ENCODE measurements at places on chromosomes 13 and 19.

DNA sequence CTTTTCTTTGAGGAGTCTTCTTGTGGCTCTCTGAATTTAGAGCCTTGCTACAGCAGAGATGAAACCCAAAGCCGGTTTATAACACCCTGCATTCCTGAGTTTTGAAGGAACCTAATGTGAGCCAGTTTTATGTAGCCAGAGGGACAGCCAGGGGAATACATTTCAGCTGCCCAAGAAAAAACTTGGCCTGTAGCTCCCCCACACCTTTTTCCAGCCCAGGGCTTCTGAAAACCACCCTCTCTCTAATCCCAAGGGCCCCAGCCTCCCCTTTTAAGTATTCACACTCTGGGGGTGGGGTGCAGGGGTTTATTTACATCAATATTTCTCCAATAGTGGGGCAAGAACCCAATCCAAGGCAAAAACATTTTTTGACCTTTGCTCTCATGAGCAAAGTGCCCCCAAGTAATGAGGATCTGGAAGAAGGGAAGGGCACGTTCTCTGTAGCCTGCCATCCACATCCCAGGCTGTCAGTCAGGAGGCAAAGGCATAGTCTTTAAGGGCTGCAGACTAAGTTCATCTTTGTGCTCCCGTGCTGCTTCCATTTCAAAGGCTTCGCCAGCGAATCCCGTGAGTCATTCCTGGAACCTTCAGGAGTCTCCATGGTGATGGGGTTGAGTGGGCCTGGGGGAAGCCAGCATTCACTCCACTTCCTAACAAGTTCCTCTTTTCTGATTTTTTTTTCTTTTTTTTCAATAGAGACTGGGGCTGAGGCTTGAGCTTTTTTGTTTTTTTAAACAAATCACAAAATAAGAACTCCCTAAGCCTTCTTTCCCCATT lies 33.2 kb upstream of the MEDAG start:
- DNase-seq = no peak
- H3K4me3 ChIP-seq = no peak overlapping the region
- H3K27me3 ChIP-seq = no peaks in the 10 kb centered on the region
- H3K36me3 ChIP-seq = no peaks in the 10 kb centered on the region
- H3K27ac ChIP-seq = peak overlapping the region; percentile 4

DNA sequence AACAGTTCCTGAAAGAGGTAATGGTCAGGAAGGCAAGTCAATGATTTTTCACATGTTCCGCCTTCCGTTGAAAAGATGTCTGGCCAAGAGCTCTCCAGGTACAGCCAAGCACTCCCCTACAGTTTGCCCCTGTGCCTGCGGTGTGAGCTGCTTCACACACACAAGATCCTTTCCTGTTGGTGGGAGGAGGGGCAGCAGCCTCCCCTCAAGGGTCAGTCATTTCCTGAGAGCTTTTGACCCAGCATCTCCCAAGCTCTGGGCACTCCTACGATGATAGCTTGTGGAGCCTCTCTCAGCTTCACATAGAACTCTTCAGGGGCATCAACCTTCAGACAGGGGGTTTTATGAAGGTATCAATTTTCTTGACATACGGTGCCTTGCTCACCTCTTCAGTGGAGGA lies 86.9 kb downstream of the DOCK9 start:
- H3K27me3 ChIP-seq = no peaks in the 10 kb centered on the region
- H3K4me1 ChIP-seq = peaks cover 48% of the 10 kb centered on the region
- DNase-seq = no peak
- H3K36me3 ChIP-seq = peaks cover 52% of the 10 kb centered on the region

- H3K27me3 ChIP-seq = peaks cover 1% of the 10 kb centered on the region
- no peaks in the 10 kb centered on the region for H3K36me3 ChIP-seq
- H3K27ac ChIP-seq = no peak overlapping the region
- H3K4me1 ChIP-seq = no peaks in the 10 kb centered on the region
- H3K4me3 ChIP-seq = no peak overlapping the region
Measured at GRCh38 chr13:111076155-111077013, 38.7 kb upstream of the ARHGEF7 start.

DNA sequence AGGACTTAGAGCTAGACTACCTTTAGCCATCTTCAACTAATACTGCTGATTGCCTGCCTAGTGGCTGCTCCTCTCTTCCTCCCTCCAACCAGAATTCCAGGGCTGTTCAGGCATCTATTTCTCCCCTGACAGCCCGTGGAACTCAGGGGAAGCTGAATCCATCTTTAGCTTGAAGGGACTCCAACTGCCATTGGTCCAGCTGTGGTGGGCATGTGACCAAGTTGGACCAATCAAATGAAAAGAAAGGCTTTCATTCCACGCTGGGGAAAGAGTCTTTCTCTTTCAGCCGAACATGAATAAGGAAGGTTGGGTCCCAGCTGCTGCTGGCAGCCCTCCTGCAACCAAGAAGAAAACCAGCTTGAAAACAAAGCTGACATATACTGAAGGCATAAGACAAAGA lies 168.5 kb upstream of the OBI1 start:
- H3K4me3 ChIP-seq = no peak overlapping the region
- H3K27ac ChIP-seq = no peak overlapping the region
- H3K36me3 ChIP-seq = no peaks in the 10 kb centered on the region
- peaks cover 8% of the 10 kb centered on the region for H3K27me3 ChIP-seq

DNA sequence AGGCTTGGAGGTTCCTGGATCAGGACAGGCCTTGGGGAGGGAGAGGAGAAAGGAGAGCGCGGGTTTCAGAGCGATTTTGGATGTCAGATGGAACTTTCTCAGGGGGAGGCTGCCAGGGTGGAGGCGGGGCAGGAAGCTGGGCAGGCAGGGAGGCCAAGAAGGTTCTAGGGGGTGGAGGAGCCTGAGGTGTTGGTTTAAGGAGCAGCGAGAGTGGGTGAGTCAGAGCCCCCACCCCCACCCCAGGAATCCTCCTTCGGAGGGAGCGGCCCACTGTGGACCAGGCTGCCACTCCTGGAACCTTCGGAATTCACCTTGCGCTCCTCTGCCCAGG lies 15.9 kb upstream of the NOP53 start:
- peak overlapping the region; percentile 49 for H3K4me3 ChIP-seq
- H3K4me1 ChIP-seq = peaks cover 63% of the 10 kb centered on the region
- peaks cover 69% of the 10 kb centered on the region for H3K36me3 ChIP-seq
- DNase-seq = peak; percentile 64
- H3K27ac ChIP-seq = peak overlapping the region; percentile 89

DNA sequence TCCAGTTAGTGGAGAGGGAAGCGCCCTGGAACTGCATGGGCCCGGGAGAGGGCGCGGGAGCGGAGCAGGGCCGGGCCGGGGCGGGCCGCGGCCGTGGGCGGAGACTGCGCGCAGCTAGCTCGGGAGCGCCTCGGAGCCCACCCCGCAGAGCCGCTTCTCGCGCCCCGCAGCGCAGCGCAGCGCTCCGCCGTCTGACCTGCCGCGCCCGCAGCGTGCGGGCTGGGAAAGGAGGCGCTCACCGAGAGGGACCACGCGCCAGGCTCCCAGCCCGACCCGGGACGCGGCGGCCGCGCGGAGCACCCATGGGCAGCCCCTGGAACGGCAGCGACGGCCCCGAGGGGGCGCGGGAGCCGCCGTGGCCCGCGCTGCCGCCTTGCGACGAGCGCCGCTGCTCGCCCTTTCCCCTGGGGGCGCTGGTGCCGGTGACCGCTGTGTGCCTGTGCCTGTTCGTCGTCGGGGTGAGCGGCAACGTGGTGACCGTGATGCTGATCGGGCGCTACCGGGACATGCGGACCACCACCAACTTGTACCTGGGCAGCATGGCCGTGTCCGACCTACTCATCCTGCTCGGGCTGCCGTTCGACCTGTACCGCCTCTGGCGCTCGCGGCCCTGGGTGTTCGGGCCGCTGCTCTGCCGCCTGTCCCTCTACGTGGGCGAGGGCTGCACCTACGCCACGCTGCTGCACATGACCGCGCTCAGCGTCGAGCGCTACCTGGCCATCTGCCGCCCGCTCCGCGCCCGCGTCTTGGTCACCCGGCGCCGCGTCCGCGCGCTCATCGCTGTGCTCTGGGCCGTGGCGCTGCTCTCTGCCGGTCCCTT lies at the start of gene MLNR:
Gene MLNR, plus strand, starts transcription at position 303 of the 820 bp plus-strand sequence. Its CDS starts 0 bp downstream, at position 303.
- H3K4me1 ChIP-seq = peaks cover 22% of the 10 kb centered on the region
- H3K4me3 ChIP-seq = peak within 1 kb of the TSS; percentile 66
- peaks cover 72% of the 10 kb centered on the region for H3K27me3 ChIP-seq
- H3K36me3 ChIP-seq = no peaks in the 10 kb centered on the region

GRCh38 chr19:54041969-54042606 lies 21.6 kb downstream of the VSTM1 start:
- no peak overlapping the region for H3K4me3 ChIP-seq
- no peak for DNase-seq
- H3K36me3 ChIP-seq = no peaks in the 10 kb centered on the region

- H3K27me3 ChIP-seq = peaks cover 100% of the 10 kb centered on the region
- H3K4me1 ChIP-seq = peaks cover 16% of the 10 kb centered on the region
- no peak overlapping the region for H3K4me3 ChIP-seq
- H3K27ac ChIP-seq = no peak overlapping the region
- no peaks in the 10 kb centered on the region for H3K36me3 ChIP-seq
Measured at GRCh38 chr19:50660088-50660366, 10.8 kb downstream of the C19orf81 start.

DNA sequence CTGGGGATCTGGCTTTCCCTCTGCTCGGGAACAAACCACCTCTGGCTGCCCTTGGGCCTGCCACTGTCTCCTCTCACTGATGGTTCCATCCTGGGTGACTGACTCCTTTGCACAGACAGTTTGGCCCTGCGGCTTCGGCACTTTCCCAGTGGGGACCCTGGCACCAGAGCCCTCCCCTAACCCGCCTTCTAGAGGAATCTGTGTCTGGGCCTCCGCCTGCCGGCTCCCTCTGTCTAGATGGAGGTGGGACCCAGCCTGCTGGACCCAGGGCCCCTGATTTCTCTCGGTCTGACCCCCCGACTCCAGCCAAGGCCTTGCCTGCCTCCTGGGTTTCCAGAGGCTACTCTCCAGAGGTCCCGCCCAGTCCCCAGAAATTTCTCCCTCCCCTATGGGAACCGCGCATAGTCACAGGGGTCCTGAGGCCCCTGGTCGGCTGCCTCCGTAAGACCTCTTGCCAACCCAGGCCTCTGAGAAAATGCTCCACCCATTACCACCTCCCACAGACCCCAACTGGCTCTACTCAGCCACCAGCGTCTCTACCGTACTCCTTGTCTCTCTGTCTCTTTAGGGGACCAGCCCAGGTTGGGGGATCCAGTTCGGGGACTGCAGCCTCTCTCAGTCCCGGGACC lies 2.7 kb downstream of the CCDC106 start:
- no peaks in the 10 kb centered on the region for H3K27me3 ChIP-seq
- no peak overlapping the region for H3K27ac ChIP-seq
- peaks cover 7% of the 10 kb centered on the region for H3K36me3 ChIP-seq
- DNase-seq = no peak
- peaks cover 51% of the 10 kb centered on the region for H3K4me1 ChIP-seq

- no peaks in the 10 kb centered on the region for H3K27me3 ChIP-seq
- H3K4me3 ChIP-seq = no peak overlapping the region
- H3K36me3 ChIP-seq = no peaks in the 10 kb centered on the region
- DNase-seq = no peak
- no peak overlapping the region for H3K27ac ChIP-seq
Measured at GRCh38 chr13:98613591-98613990, 36.7 kb upstream of the STK24 start.

DNA sequence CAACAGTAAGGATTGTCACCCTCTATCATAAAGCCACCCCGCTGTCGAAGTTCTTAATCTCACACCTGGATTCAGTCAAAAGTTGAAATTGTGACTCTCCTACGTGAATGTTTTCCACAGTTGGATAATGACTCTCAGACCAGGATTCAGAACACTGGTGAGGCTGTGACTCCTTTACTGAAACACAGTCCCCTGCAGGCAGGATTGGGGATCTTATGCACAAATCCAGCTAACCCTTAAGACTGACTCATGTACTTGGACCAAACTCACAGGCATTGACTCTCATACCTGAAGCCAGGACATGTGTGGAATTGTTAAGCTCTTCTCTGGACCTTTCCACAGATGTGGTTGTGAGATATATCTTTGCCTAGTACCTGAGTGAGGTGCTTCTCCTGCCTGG lies 46.8 kb downstream of the ZNF85 start:
- no peaks in the 10 kb centered on the region for H3K4me1 ChIP-seq
- H3K27me3 ChIP-seq = no peaks in the 10 kb centered on the region
- no peak for DNase-seq
- H3K27ac ChIP-seq = no peak overlapping the region
- H3K36me3 ChIP-seq = no peaks in the 10 kb centered on the region

GRCh38 chr13:101730420-101731000 lies 278.0 kb downstream of the ITGBL1 start:
- no peaks in the 10 kb centered on the region for H3K27me3 ChIP-seq
- H3K4me1 ChIP-seq = no peaks in the 10 kb centered on the region
- H3K27ac ChIP-seq = no peak overlapping the region
- H3K4me3 ChIP-seq = no peak overlapping the region
- no peak for DNase-seq

DNA sequence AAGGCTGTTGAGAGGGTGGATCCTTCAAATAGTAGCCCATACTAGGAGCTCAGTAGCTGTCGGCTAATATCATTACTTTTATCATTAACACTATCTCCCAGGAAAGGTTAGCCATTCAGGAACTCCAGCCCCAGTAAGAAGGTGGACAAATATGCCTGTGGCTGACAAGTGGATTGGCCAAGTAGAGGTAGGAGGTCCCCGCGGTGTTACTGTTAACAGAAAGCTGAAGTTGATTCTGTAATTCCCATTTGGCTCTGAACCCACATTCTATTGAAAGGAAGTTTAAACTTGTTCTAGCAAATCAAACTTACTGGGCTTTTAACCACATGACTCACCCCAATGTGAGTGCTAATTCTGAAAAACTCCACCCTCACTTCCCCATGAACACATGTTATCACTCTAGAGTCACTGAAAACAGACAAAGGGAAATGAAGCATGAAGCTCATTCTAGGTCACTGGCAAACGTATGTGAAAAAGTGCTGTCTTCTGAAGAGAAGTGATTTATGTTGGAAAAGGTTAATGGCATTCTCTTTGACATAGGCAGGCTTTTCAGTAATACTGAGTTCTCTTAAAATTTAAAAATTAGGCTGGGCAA lies 273.5 kb downstream of the FGF14 start:
- no peak for DNase-seq
- H3K4me3 ChIP-seq = no peak overlapping the region
- no peak overlapping the region for H3K27ac ChIP-seq

DNA sequence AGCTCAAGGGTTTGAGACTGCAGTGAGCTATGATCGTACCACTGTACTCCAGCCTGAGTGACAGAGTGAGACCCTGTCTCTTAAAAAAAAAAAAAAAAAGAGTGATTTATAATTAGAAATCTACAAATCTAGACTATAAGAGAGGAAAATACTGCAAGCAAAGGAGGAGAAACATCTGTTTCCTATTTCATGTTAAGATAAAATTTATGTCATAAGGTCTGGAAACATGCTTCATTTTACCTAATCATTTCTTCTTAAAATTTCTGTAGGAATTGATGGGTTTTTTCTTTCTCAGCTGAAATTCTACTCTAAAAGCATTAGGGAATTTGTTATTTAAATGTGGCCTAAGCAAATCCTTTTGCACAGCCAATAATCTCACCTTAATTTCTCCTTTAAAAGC lies 53.2 kb downstream of the C13orf42 start:
- H3K4me3 ChIP-seq = no peak overlapping the region
- no peak overlapping the region for H3K27ac ChIP-seq
- H3K4me1 ChIP-seq = no peaks in the 10 kb centered on the region
- H3K36me3 ChIP-seq = no peaks in the 10 kb centered on the region

- H3K27me3 ChIP-seq = no peaks in the 10 kb centered on the region
- peaks cover 6% of the 10 kb centered on the region for H3K36me3 ChIP-seq
- no peak overlapping the region for H3K4me3 ChIP-seq
- DNase-seq = peak; percentile 45
- H3K27ac ChIP-seq = peak overlapping the region; percentile 49
Measured at GRCh38 chr13:99312493-99312883, 5.3 kb upstream of the GPR183 start.
